Right ventricle myocardium superior (tissue), 1 donor: ENCODE measurements at places on chromosomes 2 and 18.

DNA sequence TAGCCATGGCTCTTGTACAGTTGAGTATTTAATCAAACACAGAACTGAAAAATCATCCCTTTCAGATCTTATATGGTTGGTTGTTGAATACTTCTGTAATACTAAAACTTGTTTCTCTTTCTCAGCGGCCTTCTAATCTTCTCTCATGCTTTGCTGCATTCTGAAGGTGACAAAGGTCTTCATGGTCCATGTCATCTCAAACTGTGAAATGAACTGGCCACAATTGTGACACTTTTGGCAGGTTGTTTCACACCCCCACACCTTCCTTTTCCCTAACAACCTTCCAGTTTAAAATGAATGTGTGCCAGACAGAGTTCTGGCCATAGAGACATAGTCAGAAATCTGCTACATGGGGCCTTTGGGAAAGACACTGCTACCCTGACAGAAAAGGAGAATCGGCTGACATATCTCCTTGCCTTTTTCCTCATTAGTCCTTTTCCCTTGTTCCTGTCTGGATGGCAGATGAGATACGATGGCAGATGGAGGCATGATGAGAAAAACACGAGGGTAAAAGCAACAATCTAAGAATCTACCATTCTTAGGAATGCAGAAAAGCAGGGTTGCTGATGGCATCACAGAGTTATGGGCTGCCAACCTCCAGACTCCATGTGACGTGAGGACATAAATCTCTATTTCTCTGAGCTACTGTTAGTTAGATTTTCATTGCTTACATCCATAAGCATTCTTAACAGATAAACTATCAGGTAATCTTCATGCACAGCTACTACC is 106.5 kb downstream of the PIGN start:
- no peak for DNase-seq

GRCh38 chr2:21270708-21271122 is 146.9 kb downstream of the TDRD15 start:
- peak; percentile 83 for DNase-seq

DNA sequence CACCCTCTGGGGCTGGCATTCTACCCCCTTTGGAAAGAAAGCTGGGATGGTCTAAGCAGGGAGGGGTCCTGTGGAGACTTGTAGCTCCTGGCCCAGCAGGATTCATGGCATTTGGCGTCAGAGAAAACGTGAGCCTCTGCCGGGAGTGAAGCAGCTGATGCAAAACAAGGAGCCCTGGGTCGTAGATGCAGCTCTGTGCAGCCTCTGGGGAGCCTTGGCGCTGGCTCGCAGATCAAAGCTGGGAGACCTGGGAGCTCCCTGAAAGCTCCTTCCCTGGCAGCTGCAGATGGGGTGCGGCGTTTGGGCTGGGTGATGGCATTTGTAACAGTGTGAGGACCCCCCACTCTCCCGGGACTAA is 148.3 kb downstream of the KLHL29 start:
- DNase-seq = no peak

- DNase-seq = no peak
Measured at GRCh38 chr18:70468861-70469547, 180.2 kb downstream of the SOCS6 start.

DNA sequence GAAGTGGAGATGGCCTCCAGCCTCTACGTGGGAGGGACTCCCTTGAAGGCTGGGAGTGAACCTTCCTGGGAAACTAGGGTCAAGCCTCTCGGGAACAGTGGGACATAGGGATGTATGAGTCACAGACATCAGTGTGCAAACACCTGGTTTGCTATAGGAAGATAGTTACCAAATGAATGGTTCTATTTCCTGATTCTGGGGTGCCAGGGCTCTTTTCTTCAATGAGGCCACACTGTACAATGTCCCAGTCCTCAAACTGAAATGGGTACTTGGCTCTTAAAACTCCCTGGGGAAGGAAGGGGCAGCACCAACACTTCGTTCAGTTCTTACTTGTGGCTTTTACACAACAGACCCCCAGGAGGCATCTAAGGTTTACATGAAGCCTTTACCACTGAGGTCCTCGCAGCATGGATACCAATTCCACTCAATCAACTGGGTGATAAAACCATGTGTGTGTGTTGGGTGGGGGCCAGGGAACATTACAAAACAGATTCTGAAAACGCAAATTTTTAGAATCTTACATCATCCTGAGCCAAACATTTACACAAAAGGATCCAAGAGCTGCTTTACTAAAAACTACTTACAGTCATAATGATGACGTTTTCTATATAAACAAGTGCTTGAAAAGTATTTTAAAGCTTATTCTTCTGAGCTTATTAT is 10.4 kb downstream of the ERFE start:
- DNase-seq = no peak

DNA sequence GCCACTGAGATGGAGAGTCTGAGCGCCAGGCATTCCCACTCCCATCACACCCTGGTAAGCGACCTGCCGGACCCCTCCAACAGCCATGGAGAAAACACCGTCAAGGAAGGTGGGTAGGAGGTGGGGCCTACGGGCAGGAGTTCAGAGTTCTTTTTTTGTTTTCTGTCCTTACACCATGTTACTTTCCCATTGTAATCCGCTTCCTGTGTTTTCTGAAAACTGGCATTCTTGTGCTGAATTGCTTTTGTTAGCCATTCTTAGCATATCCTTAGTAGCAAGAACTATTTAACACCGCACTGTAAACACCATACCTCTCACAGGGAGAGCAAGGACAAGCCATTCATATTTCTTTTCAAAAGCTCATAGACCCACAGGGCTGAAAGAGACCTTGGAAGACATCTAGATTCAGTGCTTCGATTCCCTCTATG is 46.2 kb downstream of the UNC80 start:
- no peak for DNase-seq

DNA sequence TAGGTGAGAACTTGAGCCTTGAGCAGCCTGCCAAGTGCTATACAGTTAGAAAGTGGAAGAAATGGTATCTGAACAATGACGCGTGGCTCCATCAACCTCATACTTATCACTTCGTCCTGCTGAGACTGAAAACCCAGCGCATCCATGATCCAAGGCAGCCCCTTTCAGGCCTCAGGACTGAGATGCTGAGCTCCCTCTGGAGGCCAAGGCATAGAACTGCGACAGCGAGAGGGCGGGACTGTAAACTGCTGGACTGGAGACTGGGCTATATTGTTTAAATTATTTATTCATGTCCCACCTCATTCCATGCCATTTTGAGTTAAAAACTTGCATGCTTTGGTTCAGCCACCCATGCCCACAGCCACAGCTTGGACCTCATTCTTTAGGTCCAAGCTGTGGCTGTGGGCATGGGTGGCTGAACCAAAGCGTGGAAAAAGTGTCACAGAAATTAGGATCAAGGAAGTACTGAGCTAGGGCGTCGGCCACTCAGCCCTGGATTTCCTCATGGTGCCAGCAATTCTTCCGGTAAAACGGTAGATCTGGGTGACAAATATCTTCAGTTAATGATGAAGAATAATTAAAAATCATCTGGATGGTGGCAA is 195.5 kb downstream of the L3MBTL4 start:
- DNase-seq = peak; percentile 44
